Nephron progenitor cell (in vitro differentiated cells): ENCODE measurements at places on chromosomes 2 and 18.

DNA sequence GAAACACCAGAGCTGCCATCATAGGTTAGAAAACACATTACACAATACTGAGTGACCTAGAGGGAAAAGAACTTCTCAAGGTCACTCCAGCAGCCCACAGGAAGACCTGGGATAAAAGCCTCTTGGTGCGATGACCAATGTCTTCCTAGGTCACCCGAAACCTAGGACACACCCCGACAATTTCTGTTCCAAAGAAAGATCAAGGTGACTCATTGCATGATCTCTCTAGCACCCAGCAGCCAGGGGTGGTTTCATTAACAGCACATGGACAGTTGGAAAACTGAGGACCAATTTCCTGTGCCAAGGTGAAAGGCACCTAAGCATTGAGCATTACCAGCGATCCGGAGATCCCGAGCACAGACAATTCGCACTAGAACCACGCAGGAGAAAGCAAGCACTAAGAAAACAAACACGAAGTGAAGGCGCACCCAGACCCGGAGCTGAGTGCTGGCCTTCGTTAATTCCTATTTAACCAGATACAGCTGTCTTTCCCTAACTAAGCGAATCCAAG is 1.5 kb downstream of the CACNB4 start:
- DNase-seq, result no peak

DNA sequence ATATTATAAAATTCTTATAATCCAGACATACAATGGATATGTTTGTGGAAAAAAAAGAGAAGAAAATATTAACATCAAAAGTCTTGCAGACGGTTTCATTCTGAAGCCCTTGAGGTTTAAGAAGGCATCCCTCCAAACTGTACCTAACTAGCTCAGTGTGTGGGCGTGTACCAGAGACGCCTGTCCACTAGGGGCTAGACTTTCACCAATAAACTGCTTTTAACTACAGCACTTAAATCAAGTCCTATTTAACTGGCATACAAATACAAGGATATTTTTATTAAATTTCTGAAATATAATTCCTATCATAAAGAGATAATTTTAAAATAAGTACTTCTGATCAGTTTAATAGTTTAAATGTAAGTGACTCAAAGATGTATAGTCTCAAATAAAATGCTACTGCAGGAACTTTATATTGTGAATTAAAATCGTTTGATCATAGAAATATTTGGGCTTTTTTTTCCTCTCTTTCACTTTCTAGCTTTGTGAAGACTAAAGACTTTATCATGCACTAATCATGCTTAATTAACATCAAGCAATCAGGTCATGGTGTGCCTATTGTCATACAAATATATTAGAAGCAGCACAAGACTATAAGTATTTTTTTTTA is 437.7 kb downstream of the SATB2 start:
- DNase-seq, result peak; percentile 18

- no peak for DNase-seq
Measured at GRCh38 chr2:7992612-7993602, 688.9 kb upstream of the ID2 start.

DNA sequence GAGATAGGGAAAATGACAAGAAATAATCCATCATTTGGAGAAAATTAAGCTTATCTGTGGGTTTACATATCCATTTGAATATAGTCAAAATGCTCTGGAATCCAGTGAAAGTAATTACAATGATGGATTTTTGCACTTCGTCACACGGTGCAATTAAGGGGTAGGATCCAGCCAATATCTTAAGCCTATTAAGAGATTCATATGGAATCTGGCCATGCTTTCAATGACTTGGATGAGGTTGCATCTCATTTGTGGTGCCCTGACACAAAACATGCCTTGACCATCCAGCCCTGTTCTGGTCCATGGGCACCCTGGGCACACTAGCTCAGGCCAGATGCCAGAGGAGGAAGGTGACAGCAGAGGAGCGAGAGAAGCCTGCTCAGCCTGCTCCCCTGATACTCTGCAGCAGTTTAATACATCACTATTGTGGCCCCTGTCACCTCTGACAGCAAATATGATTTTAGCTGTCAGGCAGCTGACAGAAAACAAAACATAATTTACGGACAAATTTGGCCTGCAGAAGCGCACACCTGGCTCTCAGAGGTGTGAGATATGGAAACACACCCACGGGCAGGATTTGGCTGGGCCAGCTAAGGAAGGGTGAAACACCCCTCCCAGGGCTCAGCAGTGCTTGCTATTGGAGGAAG is 94.1 kb upstream of the ST8SIA3 start:
- DNase-seq, result no peak

- DNase-seq, result no peak
Measured at GRCh38 chr2:64727013-64727767, 73.5 kb upstream of the SERTAD2 start.

GRCh38 chr2:44805401-44806235 is 135.9 kb upstream of the SIX3 start:
- no peak for DNase-seq

DNA sequence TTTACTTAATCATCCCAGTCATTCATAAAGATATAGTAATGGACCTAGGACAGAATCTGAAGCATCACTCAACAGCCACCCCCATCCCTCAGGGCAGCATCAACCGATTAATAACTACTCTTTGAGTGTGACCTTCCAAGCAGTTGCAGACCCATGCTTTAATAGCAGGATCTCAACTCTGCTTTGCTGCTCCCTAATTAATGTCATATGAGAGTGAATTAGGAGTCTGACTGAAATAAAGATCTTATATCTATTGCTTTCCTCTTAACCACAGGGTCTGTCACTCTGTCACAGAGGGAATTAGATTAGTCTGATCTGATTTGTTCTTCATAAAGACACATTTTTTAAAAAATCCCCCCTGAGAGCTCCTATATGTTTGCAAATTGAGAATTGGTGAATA is 46.1 kb upstream of the LRP1B start:
- DNase-seq, result no peak

GRCh38 chr2:218505754-218506371 is 62.3 kb downstream of the USP37 start:
- DNase-seq, result no peak

DNA sequence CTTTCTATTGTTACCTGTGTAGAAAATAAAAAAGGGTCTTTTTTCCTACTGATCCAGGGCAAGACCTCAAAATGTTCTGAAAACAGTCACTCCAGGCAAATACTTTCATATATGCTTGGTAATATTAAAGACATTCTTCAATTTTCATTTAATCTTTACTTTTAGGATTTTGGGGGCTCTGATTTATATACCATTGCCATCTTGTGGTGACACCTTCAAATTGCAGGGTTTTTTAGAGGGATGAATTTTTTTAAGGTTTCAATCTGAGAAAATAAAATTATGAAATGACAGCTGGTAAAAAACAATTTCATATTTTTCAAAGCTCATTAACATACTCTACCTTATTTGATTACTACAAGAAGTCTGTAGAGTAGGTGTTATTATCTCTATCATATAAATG is 26.8 kb downstream of the MAPK4 start:
- DNase-seq, result no peak

- DNase-seq, result no peak
Measured at GRCh38 chr2:28438532-28439063, 45.9 kb downstream of the FOSL2 start.

DNA sequence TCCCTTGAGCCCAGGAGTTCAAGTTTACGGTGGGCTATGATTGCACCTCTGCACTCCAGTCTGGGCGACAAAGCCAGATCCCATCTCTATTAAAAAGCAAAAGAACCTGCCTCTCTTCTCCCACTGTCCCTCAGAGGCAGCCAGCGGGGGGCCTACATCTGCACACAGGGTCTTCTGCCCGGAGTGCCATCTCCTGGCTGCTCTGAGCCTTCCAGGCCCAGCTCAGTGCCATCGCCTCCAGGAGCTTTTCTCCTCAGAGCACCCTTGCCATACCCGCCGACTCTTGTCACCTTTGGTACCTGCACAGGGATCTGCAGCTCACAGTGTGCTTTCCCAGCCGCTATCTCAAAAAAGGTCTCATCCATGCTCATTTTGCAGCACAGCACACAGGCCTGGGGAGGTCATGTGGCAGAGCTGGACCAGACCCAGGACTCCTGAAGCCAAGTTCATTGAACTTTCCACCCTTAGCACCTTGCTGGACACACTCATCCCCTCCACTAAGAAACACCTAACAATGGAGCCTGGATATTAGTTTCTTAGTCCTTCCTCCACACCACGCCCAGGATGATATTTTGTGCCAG is 186.3 kb downstream of the HAUS1 start:
- no peak for DNase-seq

- DNase-seq, result no peak
Measured at GRCh38 chr2:445896-446295, 158.0 kb upstream of the ALKAL2 start.

DNA sequence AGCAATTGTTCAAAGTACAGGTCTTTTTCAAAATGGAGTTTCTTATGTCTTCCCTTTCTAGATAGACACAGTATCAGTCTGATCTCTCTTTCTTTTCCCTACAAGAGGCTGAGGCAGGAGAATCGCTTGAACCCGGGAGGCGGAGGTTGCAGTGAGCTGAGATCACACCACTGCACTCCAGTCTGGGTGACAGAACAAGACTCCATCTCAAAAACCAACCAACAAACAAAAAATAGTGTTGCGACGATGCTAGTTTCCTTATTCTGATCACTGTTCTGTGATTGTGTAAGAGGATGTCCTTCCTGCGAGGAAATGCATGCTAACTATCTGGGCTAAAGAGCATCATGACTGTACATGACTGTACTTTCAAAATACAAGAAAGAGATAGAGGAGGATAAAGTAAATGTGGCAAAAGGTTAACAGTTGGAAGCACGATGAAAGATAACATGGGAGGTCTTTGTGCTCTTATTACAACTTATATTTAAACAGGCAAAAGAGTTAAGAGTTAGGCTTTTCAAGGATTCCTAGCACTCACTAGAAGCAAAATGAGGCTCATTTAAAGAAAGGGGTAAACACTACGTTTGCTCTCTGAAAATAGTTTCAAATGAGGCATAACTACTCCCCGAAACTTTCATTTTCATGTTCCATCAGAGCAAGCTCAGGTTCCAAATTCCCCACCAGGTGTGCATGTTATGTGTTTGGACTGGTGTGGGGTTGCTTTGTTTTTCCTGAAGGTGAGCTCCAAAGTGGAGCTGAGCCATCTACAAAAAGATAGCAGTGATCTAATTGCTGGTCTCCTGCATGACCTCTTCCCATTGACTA is 23.8 kb downstream of the SOWAHC start:
- no peak for DNase-seq

DNA sequence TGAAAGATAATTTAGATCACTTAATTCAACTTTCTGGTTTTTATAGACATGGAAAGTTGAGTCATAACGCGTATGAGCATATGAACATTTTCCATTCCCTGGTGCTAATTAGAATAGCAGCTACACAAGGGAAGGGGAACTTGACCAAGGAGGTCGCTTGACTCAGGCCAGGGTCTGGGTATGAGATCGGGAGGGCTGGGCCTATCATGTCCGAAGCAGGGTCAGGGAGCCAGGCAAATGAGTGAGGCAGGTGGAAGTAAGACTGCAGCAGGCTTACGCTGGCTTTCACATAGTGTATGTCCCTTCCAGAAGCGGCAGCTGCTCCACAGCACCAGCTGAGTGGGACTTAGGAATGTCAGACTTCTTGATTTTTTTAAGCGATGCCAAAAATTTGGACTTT is 14.7 kb downstream of the RALB start:
- no peak for DNase-seq

DNA sequence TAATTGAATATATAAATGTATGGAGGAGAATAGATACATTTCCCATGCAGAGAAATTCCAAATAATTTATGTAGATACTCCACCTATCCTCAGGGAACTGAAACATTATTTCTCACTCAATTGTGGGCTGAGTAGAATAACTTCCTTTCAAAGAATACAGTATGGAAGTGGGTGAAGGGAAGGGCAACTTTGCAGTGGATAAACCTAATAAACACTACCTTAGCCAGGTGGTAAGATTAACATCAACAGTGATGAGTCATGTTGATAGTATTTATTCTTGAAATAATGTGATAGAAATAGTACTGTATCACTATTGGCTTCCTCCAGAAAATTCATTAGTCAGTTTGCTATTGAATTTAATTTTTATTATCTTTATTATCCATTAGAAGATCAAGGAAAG is 716.4 kb upstream of the CHAC2 start:
- no peak for DNase-seq

DNA sequence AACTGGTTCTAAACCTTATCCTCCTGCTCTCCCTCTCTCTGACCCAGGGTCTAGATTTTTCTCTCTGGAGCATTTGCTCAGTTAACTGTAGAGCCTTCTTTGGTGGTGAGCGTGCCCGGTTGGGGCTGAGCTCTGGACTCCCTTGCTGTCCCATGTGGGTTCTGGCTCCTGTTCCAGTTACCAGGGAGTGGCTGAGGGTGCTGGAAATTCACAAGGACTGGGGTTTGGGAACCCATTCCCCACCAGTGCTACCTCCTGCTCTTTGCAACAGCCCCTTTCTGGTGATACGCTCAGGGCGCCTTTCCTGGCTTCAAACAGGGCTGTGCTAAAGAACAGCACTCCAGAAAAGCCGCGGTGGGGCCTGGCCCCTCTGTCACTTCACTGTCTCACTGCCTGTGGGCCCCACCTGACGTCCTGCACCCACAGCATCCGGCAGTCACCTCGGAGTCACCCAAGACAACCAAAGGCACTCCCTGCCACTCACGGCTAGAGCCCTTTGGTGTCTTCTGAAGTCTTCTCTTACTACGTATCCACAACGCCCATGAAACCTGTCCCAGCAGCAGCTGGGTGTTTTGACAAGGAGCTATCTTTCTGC is 41.3 kb downstream of the CAPN13 start:
- no peak for DNase-seq

DNA sequence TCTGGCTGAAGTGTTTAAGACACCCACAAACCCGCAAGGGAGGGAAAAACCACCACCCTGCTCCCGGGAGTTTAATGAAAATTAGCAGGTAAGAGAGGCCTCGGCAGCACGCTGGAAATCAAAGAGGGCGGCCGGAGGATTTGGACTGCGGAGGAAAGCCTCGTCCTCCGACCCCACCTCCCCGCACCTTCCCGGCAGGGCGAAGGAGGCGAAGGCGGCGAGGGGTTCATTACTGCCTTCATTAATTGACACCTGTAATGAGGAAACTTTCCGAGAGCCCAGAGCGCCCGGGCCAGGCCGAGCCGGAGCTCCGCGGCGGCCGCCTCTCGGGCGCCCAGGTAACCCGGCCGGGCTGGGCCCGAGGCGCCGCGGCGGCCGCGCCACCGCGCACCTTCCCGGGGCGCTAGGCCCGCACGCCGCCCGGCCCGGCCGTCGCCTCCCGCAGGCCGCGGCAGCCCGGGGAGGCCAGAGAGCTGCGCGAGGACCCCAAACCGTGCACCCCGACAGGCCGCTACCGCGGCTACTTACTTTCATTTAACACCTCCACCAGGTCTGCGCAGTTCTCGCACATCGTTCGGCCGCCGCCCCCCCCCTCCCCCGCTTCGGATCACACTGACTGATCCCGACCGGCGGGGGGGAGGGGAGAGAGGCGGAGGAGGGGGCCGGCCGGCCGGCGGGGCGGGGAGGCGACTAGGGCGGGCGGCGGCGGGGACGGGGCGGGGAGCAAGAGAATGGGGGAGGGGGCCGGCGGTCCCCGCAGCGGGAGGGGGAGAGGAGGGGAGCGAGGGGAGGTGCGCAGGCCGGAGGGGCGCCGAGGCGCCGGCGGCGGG is 550 bp downstream of the USP34 start:
- peak; percentile 91 for DNase-seq

GRCh38 chr2:41828052-41828643 is 219.7 kb upstream of the PKDCC start:
- DNase-seq, result no peak
